ENCODE measurements at places on chromosomes 5 and 9. TPM values are rescaled to one million over a fixed set of nuclear protein-coding genes. Genes with fewer than 3 reads are reported as not detected.

GRCh38 chr9:117783828-117784227 lies 79.6 kb downstream of the TLR4 start:
- no peak for DNase-seq

DNA sequence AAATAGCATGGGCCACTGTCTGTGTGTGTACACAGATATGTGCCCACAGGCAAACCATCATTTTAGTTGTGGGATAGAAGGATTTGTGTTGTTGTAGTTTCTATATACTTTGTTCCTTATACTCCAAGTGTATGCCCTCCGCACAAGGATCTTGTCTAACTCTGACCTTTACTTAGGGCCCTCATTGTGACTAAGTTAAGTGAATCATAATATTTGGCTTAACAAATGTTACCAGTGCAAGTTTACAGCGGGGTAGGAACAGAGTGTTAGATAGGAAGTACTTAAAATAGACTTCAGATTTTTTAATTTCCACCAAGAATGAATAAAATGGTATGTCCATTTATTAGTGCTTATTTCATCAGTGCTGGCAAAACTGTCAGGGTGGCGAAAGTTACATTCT lies 29.5 kb upstream of the CYFIP2 start:
- DNase-seq = no peak

CDH18 gene
- 1.9 TPM for total RNA-seq

GRCh38 chr5:73272351-73272750 lies 99.4 kb downstream of the TMEM174 start:
- DNase-seq = no peak

GRCh38 chr5:40834391-40834848 lies 602 bp downstream of the RPL37 start:
- no peak for DNase-seq

DNA sequence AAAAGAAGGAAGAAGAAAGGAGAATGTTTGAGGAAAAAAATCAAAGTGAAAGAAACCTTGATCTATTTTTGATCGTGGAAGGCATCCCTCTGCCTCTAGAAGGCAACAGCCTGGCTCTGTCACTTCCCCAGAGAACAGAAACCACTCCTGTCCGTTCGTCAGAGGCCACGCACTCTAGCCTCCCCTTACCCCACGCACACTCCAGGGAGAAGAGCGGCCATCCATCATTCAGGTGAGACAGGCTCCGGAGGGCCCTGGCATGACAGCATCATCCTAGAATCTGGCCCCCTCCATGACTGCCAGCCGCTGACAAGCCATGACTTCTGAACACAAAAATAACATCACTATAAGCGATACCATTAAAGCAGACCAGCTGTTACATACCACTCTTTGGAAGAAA lies 135.8 kb downstream of the ROR2 start:
- DNase-seq = no peak

- no peak for DNase-seq
Observed at GRCh38 chr5:159133041-159133741, 33.5 kb upstream of the EBF1 start.
